MCF 10A (cell line): ENCODE measurements at places on chromosomes 11 and 22. TPM values are rescaled to one million over a fixed set of nuclear protein-coding genes. Genes with fewer than 3 reads are reported as not detected.
A peak's percentile ranks its signal among the peaks of the same experiment; 100 is the strongest.

DNA sequence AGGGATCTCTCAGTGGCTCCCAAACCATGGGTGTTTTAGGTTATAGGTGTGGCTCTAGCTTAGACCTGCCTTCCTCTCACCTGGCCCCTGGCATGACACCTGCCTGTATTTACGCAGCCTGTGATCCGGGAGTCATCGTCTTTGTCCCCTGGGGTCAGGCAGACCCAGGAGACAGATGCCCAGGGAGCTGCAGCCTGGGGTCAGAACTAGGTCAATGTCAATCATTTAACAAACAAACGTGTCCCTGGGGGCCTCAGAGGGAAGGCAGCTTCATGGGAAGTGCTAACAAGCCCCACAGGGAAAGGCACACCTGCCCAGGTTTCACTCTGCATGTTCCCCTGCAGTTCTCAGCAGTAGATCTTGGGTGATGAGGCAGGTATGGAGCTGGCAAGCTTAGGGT, 12.0 kb downstream of the BACE1-AS start:
- no peak overlapping the region for H3K4me3 ChIP-seq
- H3K36me3 ChIP-seq: peaks cover 9% of the 10 kb centered on the region
- H3K4me1 ChIP-seq: peaks cover 6% of the 10 kb centered on the region
- H3K27ac ChIP-seq: no peak overlapping the region

DNA sequence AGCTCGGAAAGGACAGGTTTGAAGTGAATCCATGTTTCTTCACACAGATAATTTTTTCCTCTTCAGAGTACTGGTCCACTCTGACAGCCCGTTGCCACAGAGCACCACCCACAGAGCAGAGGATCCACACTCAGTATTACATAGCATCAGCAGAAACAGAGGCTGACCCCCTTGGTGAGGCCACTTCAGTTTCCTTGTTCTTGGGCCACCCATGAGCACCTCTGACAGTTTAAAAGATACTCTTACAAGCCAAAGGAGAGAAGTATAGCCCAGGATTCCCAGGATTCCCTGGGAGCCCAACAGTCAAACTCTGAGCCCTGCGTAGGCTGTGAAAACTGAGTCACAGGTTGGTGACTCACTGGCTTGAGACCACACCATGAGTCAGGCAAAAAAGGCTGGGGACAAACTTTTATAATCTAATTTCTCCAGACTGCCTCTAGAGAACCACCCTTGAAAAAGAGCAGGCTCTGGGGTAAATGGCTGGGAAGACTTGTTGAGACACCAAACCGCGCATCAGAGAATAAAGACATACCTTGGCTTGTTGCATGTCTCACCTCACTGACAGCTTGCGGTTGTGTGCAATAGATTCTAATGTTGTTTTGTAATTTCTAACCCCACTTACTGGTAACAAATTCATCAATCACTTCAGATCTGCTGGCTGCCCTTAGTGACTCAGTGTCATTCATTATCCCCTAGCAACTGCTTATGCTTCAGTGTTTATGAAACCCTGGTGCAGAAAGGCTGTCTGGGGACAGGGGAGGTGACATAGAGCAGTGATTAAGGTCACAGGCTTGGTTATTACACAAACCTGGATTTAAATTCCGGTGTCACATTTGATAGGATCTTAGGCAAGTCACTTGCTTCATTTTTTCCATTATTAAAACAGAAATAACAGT, 56.9 kb upstream of the PRSS23 start:
- H3K4me3 ChIP-seq: peak overlapping the region; percentile 12
- H3K4me1 ChIP-seq: peaks cover 54% of the 10 kb centered on the region
- H3K36me3 ChIP-seq: no peaks in the 10 kb centered on the region
- peak; percentile 97 for DNase-seq
- H3K27me3 ChIP-seq: no peaks in the 10 kb centered on the region

GRCh38 chr11:79708319-79708932, 267.6 kb upstream of the TENM4 start:
- H3K36me3 ChIP-seq: peaks cover under 1% of the 10 kb centered on the region
- H3K27me3 ChIP-seq: no peaks in the 10 kb centered on the region
- H3K27ac ChIP-seq: no peak overlapping the region
- peak; percentile 70 for DNase-seq

GRCh38 chr22:37973271-37974170, 10.8 kb downstream of the SOX10 start:
- no peak overlapping the region for H3K4me3 ChIP-seq
- H3K27ac ChIP-seq: no peak overlapping the region
- no peak for DNase-seq
- peaks cover 15% of the 10 kb centered on the region for H3K36me3 ChIP-seq

GRCh38 chr11:45102361-45102809, 44.1 kb upstream of the PRDM11 start:
- no peak overlapping the region for H3K27ac ChIP-seq
- H3K4me3 ChIP-seq: no peak overlapping the region
- no peak for DNase-seq
- peaks cover 25% of the 10 kb centered on the region for H3K4me1 ChIP-seq

GRCh38 chr11:96081561-96081960, 157.7 kb upstream of the MTMR2 start:
- no peak overlapping the region for H3K4me3 ChIP-seq
- DNase-seq: no peak
- no peaks in the 10 kb centered on the region for H3K36me3 ChIP-seq
- H3K27ac ChIP-seq: no peak overlapping the region
- H3K27me3 ChIP-seq: no peaks in the 10 kb centered on the region
- no peaks in the 10 kb centered on the region for H3K4me1 ChIP-seq

- H3K4me1 ChIP-seq: peaks cover 27% of the 10 kb centered on the region
- peak overlapping the region; percentile 97 for H3K27ac ChIP-seq
- no peak overlapping the region for H3K4me3 ChIP-seq
- no peaks in the 10 kb centered on the region for H3K36me3 ChIP-seq
- peak; percentile 52 for DNase-seq
Observed at GRCh38 chr11:75326439-75326810, 25.0 kb downstream of the ARRB1 start.

GRCh38 chr11:61004180-61004611, 32.7 kb downstream of the CD6 start:
- DNase-seq: no peak
- H3K4me1 ChIP-seq: no peaks in the 10 kb centered on the region
- no peak overlapping the region for H3K27ac ChIP-seq
- H3K36me3 ChIP-seq: no peaks in the 10 kb centered on the region

DNA sequence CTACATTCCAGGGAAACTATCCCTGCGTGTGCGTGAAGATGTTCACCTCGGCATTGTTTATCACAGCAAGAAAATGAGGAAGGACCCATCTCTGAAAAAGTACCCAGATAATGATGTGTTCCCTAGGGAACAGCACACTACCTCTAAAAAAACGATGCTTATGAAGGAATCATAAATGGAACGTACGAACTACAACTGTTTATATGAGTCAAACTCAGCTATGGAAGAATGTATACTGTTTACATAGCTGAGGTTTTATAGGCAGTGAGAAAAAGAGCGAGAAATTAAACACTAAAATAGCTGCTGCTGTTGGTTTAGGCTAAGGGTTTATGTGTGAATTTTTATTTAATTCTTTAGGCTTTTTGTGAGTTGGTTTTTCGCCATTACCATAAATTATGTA, 48.9 kb downstream of the APOL1 start:
- no peak overlapping the region for H3K4me3 ChIP-seq
- no peaks in the 10 kb centered on the region for H3K27me3 ChIP-seq
- no peak for DNase-seq
- H3K27ac ChIP-seq: no peak overlapping the region
- peaks cover 7% of the 10 kb centered on the region for H3K4me1 ChIP-seq

DNA sequence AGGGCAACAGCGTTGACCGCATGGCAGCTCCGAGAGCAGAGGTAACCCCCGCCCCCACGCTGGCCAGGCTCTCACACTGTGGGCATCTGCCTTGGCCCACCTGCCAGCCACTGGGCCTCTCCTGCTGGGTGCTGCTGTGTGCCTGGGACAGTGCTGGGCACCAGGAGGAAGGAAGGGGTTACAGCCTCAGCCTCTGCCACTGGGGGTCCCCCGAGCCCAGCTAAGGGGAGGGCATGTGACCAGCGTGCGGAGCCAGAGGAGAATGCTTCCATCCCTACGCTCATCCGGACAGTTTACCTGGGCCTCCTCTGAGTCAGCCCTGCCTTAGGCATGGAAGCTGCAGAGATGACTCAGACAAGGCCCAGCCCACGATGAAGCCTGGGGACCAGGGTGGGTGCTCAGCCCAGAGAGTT, 10.9 kb downstream of the NCF4 start:
- H3K4me3 ChIP-seq: no peak overlapping the region
- peak; percentile 78 for DNase-seq
- peaks cover 29% of the 10 kb centered on the region for H3K4me1 ChIP-seq
- H3K36me3 ChIP-seq: no peaks in the 10 kb centered on the region
- H3K27me3 ChIP-seq: peaks cover 15% of the 10 kb centered on the region

- no peak overlapping the region for H3K4me3 ChIP-seq
- no peaks in the 10 kb centered on the region for H3K36me3 ChIP-seq
- no peak overlapping the region for H3K27ac ChIP-seq
- H3K4me1 ChIP-seq: no peaks in the 10 kb centered on the region
- DNase-seq: no peak
- no peaks in the 10 kb centered on the region for H3K27me3 ChIP-seq
Observed at GRCh38 chr22:48647606-48648515, 1179.8 kb downstream of the BRD1 start.

The KCNK4 gene
- not detected in 2 replicates for total RNA-seq

The PKP3 gene
- total RNA-seq: 129 and 177 TPM in 2 replicates

The GLYAT gene
- not detected in 2 replicates for total RNA-seq

The DLG2 gene
- total RNA-seq: 0.26 and 0.54 TPM in 2 replicates
